Activated naive CD4-positive, alpha-beta T cell (primary cell): ENCODE measurements at places on chromosomes 2 and 18.

GRCh38 chr2:898319-898718 lies 52.3 kb upstream of the SNTG2 start:
- no peak for DNase-seq

- DNase-seq, result no peak
Measured at GRCh38 chr2:75589391-75590105, 28.8 kb upstream of the EVA1A start.

GRCh38 chr2:61689568-61689967 lies 151.4 kb upstream of the XPO1 start:
- DNase-seq, result no peak

GRCh38 chr18:21805771-21806366 lies 65.3 kb downstream of the MIB1 start:
- DNase-seq, result no peak

DNA sequence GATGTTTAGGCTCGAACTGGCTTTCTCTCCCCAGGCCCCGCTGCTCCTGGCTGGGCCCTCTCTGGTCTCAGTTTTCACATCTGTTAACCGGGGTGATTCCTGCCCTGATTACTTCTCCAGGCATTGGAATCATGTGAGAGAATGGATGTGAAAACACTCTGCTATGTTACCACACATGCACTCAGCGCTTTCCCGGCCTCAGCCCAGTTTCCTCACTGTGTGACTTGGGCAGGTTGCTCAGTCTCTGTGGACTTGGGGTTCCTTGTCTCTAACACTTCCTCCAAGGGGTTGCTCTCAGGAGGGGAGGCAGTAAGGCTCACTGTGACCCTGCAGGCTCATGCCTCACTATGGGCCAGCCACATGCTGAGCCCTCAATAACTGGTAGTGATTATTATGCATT lies 230.4 kb upstream of the HS6ST1 start:
- DNase-seq, result no peak
